ENCODE measurements at places on chromosomes 1 and 21.

GRCh38 chr1:230169454-230170152 is 102.6 kb downstream of the GALNT2 start:
- DNase-seq = no peak

DNA sequence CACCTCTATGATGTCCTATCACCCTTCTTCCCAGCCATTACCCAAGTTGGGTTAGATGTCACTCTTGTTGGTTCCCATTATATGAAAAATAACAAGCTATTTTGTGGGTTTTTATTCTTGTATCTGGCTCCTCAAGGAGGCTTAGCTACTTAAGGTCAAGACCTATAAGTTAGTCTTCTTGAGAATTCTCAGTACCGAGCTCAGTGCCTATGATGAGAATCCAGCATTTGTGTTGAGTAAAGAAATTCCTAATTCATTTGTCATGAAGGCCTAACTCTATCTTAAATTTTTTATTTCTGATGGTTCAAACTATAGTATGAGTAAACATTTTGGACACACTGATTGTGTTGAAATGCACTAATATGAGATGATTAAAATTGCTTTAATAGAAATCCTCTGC is 15.9 kb downstream of the NUF2 start:
- DNase-seq = no peak

DNA sequence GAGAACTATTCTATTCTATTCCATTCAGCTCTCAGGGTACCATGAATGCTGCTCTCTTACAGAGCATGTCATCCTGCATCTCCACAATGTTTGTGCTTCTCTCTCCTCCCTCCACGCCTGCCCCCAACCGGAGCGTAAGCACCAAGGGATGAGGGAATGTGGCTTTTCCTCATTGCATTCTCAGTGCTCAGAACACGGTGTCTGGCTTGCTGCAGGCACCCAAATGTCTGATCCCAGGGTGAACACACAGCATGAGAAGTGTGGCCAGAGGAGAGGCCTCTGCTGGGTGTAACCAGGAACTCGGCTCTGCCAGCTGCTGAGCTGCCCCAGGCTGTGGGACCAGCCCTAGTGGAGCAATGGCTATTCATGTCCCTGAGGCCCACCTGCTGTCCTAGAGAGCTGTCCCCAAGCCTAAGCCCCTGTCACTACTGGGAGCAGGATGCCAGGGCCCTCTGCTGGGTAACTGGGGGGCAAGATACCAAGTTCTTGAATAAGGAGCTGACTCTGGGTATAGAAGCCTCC is 38.3 kb downstream of the OLFML2B start:
- DNase-seq = no peak

- peak; percentile 84 for DNase-seq
Measured at GRCh38 chr1:5745800-5746610, 246.2 kb downstream of the NPHP4 start.

DNA sequence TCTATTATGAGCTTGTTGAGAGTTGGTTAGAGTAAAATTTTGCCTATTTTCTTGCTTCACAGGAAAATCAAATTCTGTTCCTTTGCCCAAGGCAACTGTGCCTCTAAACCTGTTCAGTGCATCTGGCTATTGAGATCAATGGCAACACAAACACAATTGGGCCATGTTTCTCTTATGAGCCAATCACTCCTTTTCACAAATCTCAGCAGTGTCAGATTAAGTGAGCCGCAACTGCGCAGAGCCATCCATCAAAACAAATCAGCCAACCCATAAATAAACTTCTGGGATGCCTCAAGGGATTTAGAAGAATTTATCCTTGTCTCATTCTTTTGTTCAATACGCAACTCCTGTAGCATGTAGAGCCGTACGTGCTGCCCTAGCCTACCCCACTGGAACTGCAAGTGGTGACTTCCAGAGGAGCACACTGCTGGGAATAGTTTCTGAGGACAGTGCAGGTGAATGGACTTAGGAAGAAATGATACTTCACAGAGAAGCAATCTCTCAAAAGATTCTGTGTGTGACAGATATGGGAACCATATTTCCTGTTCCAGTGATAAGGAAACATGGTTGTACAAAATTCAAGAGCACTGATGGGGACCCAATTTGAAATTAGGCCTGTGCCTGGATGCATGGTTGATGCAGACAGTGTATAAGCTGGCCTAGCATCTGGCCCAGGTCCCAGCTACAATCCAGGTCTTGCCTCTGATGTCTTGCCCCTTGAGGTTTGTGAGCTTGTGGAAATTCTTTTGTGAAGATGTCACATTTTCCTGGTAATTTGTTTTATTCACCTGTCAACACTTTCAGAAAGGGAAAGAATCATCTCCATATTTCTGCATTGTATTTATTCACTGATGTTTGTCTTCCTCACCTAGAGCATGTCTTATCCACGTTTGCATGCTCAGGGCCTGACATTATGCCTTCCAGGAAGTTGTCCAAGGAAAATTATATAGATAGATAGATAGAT is 166.2 kb downstream of the URB2 start:
- no peak for DNase-seq

DNA sequence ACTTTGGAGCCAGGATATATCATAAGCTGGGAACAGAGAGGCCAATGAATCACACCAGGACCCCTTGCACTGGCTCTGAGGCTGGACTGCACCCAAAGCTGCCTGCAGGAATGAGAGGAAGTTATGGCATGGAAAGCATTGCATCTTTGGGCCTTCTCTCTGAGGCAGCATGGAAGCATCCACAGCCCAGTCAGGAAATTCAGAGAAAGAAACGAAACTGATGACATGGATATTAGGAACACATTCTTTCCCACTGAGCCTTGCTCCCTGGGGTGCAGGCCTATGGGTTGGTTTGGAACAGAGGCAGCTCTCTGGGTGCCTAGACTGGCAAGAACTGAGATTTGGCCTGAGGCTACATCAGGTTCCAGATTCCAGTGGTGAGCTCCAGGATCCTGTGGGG is 98.6 kb downstream of the NGF start:
- DNase-seq = no peak

- DNase-seq = no peak
Measured at GRCh38 chr1:241674805-241675384, 22.8 kb downstream of the WDR64 start.

DNA sequence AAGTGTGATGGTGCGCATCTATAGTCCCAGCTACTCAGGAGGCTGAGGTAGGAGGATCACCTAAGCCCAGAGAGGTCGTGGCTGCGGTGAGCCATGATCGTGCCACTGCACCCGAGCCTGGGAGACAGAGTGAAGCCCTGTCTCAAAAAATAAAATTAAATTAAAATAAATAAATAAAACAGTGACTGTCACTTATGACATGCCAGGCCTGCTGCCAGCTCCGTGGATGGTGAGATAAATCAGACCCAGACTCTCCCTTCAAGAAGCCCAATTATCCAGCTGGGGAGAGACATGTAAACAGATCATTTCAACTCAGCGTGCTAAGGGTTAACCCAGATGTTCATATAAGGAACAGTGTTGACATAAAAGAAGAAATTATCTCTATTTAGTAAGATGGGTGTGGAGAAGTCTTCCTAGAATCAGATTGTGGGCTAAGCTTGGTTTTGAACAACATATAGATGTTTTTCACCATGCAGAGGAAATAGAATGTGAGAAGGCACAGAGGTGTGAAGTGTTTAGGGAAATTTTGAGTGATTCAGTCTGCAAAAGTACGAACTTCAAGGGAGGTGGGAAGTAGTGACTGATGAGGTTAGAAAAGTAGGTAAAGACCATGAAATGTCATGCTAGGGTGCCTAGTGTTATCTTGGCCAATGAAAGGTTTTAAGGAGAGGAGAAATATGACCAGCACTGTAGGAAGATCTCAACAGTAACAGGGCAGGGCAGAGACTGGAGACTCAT is 18.3 kb downstream of the YARS1 start:
- DNase-seq = peak; percentile 53

- DNase-seq = no peak
Measured at GRCh38 chr1:86775395-86775794, 71.0 kb downstream of the SH3GLB1 start.

- DNase-seq = no peak
Measured at GRCh38 chr1:20367626-20368025, 77.0 kb downstream of the VWA5B1 start.

- no peak for DNase-seq
Measured at GRCh38 chr1:60571811-60572210, 498.2 kb upstream of the C1orf87 start.

GRCh38 chr1:221543529-221544120 is 198.3 kb downstream of the DUSP10 start:
- peak; percentile 17 for DNase-seq

DNA sequence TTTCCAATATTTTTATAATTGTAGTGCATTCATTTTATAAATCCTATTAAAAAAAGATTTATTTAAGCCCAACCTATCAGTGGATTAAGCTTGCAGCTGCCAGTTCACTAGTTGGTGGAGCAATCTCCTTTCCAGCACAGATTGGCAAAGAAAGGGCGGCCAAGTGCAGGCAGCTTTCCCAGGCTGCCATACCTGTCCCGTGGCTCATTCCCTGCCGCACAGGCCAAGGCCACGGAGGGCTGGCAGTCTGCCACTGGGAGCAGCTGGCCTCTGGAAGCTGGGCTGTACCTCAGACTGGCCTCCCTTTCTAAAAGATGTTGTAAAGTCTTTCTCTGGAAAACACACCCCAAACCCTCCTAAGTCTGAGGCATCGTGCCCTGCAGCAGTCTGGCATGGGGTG is 74.2 kb downstream of the SIM2 start:
- no peak for DNase-seq

- DNase-seq = no peak
Measured at GRCh38 chr1:77424236-77424635, 142.4 kb downstream of the AK5 start.

- DNase-seq = no peak
Measured at GRCh38 chr1:173581383-173582079, 21.3 kb downstream of the SLC9C2 start.

- no peak for DNase-seq
Measured at GRCh38 chr1:59345221-59345620, 48.3 kb downstream of the FGGY start.

DNA sequence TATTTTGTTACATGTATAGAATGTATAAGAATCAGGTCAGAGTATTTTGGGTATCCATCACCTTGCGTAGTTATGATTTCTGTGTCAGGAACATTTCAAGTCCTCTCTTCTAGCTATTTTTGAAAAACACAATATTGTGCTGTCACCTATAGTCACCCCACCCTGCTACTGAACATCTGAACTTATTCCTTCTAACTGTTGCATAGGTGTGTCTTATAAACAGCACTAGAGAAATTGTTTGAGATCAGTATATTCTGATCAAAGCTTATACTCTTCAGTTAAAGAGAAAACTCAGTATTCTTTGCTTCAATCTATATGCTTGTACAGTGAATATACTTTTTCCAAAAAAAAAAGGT is 96.0 kb downstream of the ASH1L start:
- DNase-seq = no peak

DNA sequence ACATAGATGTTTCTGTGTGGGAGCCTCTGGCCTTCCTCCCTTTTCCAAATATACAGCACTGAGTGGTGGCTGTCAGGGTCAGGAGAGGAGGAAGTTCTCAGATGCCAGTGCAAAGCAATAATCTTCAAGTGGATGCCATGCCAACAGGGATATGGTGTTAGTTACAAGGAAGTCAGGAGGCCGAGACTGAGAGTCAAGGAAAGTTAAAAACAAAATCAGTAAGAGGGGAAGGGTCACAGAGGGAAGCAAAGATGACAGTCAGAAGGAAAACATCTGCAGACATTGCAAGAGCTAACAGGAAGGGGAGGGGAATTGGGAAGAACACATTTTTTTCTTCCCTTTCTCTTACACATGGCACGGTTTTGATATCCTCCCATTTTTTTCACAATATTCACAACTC is 691.4 kb downstream of the ADGRL2 start:
- DNase-seq = no peak

DNA sequence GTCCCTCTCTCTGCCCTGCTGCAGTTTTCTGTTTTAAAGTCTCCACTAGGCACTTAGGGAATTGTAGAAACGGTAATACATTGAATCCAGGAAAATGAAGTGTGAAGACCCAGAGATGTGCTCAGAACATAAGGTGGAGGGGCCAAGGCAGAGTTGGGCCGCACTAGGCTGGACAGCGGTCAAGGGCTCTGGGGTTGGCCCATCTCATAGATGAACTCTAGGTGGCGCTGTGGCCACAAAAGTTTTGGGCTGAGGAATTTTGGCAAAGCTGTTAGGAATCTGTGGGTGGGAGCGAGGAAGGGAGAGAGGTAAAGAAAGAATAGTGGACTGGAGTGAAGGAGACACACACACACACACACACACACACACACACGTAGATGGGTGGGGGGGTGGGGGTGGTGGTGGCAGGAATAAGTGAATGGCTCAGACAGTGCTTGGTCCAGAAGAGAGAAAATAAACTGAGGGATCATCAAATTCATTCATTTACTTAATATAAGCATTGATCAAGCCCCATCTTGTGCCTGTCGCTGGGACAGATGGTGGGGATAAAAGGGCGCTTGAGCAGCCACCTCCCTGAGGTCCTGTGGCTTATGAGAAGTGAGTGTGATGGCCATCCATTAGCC is 258.5 kb downstream of the TRABD2B start:
- no peak for DNase-seq

GRCh38 chr21:32834916-32835235 is 63.3 kb upstream of the PAXBP1 start:
- DNase-seq = no peak

- DNase-seq = peak; percentile 15
Measured at GRCh38 chr1:64019818-64020217, 183.6 kb upstream of the UBE2U start.

DNA sequence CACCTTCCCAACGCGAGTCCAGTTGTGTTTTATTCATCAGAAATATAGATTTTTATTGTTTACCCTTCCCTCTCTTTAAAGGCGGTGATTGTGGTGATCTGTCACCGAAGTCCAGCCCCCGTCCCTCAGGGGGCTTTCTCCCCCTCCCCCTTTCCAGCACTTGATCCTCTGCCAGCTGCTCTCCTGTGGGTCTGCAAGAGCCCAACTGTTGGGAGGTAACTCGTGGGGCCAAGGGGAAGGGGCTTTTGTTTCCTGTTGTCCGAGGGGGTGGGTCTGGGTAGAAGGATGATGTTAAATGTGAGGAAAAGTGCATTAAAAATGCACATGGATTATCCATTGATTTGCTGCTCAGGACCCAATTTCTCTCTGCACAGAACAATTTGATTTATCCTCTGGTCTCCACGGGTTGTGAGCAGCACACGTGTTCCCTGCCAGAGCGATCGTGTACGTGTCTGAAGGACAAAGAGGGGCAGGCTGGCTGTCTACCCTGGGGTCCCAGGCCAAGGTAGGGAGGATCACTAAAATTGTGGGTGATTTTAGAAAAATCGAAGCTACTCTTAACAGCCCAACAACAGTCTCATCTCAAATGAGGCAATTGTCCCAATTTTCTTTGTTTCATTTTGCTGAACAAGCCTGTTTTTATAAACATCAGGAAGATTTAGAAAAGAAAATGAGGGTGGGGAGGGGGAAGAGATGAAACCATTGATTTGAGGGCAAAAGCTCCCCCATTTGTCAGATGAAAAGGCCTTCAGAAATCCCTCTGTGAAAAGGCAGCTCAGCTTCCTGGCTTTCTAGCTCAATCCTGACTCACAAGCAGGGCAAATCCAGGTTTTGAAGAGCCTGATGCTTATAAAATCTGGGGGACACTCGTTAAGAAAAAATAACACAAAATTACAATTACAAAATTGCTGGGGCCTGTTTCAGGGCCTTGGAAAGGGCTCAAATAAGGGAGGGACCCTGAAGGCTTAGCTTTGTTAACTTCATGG is 176.2 kb downstream of the RHOU start:
- DNase-seq = no peak
